Cardiac septum (tissue), 1 donor: ENCODE measurements at places on chromosomes 7 and 10. TPM values are rescaled to one million over a fixed set of nuclear protein-coding genes. Genes with fewer than 3 reads are reported as not detected.

Gene KCNH2
- 61.9 TPM for total RNA-seq

Gene GHITM
- 395 TPM for total RNA-seq

Gene CPVL
- 86.9 TPM for total RNA-seq

Gene MAP3K8
- total RNA-seq = 6.1 TPM

Gene SLC26A5
- total RNA-seq = not detected

Gene HMX3
- total RNA-seq = not detected

Gene PLAC9
- 30.4 TPM for total RNA-seq

Gene WNT8B
- total RNA-seq = not detected

Gene VPS50
- total RNA-seq = 14.4 TPM
